Stimulated activated CD4-positive, alpha-beta T cell treated with anti-CD3 and anti-CD28 coated beads, TNF-alpha, amount 100 ng/mL, for 1 hour (primary cell): ENCODE measurements at places on chromosomes 2 and 18.

- no peak for DNase-seq
Measured at GRCh38 chr2:32360416-32360815, 3.6 kb downstream of the BIRC6 start.

- no peak for DNase-seq
Measured at GRCh38 chr2:212005085-212005671, 533.4 kb downstream of the ERBB4 start.

- DNase-seq: no peak
Measured at GRCh38 chr2:205030695-205031094, 485.4 kb downstream of the PARD3B start.

DNA sequence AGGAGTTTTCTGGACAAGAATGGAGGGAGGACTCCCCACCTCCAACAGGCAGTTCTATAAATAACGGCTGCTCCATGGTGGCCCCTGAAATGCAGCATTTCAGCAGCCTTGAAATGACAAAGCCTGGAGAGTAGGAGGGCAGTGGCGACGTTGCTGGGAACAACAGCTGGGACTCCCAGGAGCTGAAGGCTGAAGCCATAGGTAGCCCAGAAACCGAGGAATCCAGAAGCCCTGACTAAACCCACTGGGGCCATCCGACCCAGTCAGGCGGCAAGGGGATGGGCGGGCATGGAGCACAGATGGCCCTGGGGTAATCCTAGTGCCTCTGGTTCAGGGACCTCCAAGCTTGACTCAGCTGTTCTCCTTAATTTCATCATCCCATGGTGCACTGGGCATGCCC, 9.0 kb downstream of the PRKAG3 start:
- DNase-seq: no peak
